ENCODE measurements at places on chromosomes 1 and 21. TPM values are rescaled to one million over a fixed set of nuclear protein-coding genes. Genes with fewer than 3 reads are reported as not detected.

C1orf210 gene
- 0.11 TPM for total RNA-seq

KIF17 gene
- 4.6 TPM for total RNA-seq

NTRK1 gene
- not detected for total RNA-seq

GCSAML gene
- total RNA-seq = under 0.01 TPM

S100A9 gene
- total RNA-seq = not detected

LMO4 gene
- 103 TPM for total RNA-seq

FABP3 gene
- total RNA-seq = 52.1 TPM

AIRE gene
- under 0.01 TPM for total RNA-seq

ELAVL4 gene
- total RNA-seq = not detected

CELA3B gene
- total RNA-seq = not detected

Data from uterine smooth muscle cell (primary cell).